GF-D8 (cell line): ENCODE measurements at places on chromosomes 1 and 21.
A peak's percentile ranks its signal among the peaks of the same experiment; 100 is the strongest.

- no peak for DNase-seq
Observed at GRCh38 chr1:230386637-230387262, 39.4 kb downstream of the PGBD5 start.

DNA sequence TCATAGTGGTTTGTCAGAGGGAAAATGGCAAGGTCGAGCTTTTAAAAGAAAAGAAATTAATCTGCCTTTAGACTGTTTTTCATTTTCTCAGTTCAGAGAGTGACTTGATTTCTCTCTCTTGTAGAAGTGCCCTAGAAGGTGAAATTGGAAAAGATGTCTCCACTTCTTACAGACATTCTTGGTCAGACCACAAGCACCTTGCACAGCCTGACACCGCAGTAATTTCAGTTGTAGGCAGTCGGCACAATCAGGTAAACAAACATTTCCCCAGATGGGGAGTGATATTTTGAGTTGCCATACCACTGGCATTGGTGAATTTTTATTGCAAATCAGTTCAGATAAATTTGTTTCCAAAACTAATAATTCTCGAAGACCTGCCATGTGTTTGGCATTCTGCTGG lies 86.8 kb downstream of the PHTF1 start:
- DNase-seq, result no peak

- DNase-seq, result no peak
Observed at GRCh38 chr1:10105484-10105883, 72.7 kb downstream of the UBE4B start.

GRCh38 chr1:199071080-199071479 lies 432.2 kb downstream of the PTPRC start:
- no peak for DNase-seq

DNA sequence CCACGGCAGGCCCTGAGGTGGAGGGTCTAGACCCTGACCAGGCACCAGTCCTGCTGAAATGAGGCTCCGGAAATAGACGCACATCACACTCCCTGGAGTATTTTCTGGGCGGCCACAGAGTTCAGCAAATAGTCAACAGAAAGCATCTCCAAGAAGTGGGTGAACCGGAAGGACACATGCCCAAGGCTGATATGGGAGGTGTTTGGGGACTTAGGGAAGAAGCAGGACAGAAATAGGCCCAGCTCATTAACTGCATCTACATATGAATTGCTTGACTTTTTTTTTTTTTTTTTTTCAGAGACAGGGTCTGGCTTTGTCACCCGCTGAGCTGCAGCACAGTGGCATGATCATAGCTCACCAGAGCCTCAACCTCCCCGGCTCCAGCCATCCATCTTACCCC lies 36.5 kb upstream of the GPR157 start:
- no peak for DNase-seq

GRCh38 chr1:20530306-20530705 lies 22.1 kb upstream of the FAM43B start:
- no peak for DNase-seq

DNA sequence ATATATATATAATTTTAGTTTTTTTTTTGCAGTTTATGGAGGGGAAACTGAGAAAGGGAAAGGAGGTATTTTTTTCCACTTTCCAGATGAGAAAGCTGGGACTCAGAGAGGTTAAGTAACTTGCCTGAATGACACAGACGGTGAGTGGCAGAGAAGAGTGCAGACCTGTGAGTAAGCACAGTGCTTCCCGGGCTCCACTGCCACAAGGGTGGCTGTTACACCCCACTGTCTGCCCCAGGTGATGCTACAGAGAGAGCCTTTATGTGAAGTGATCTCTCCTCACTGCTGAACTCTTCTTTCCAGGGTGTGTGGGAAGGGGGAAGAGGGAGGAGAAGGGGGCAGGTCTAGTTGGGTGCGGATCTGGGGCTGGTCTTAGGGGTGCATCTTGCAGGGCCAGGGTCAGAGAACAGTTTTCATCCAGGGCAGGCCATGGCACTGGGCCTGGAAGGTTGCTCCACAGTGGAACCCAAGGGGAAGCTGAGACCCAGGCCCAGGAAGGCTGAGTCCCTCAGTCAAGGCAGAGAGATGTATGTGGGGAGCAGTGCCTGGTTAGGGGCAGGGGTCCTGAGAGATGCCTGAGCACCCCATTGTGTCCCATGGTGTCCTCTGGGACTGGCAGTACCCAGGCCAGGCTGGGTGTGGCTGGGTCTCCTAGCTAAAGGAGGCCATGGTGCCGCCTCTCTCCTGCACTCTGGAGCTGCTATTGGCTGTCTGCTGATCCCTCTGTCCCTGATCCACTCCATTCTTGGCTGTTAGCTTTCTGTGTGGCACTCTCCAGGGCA lies 357.5 kb downstream of the PTPRU start:
- DNase-seq, result no peak

GRCh38 chr1:25180996-25181395 lies 51.3 kb downstream of the SYF2 start:
- no peak for DNase-seq

DNA sequence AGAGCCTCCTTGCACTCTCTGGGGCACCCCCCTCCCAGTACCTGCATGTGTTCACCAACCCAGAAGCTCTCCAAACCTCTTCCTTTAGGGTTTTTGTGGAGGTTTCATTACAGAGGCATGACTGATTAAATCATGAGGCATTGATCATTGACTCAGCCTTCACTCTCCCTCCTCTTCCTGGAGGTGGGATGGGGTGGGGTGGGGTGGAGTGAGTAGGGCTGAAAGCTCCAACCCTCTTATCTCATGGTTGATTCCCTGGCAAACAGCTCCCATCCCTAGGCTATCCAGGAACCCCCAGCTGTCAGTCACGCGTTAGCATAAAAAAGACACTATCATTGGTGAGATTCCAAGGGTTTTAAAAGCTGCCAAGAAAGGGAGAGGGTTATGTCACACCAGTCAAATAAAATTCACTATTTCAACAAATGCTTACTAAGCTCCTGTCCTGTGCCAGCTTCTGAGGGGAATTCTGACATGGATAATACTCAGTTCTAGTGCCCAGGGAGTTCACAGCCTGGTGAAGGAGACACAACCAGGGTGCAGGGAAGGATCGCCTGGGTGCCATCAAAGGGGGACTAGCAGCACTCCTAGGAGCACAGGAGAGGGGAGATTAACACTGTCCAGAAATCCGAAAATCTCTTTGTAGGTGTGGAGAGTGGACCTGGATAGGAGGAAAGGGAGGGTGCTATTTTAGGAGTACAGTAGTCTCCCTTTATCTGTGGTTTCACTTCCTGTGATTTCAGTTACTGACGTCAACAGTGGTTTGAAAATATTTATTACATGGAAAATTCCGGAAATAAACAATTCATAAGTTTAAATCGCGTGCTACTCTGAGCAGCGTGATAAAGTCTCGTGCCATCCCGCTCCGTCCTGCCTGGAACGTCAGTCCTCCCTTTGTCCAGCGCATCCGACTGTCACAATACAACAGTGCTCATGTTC lies 6.8 kb upstream of the IL24 start:
- DNase-seq, result no peak

GRCh38 chr1:157469752-157470675 lies 82.3 kb downstream of the FCRL5 start:
- no peak for DNase-seq

- no peak for DNase-seq
Observed at GRCh38 chr1:202685641-202686040, 24.6 kb downstream of the SYT2 start.

DNA sequence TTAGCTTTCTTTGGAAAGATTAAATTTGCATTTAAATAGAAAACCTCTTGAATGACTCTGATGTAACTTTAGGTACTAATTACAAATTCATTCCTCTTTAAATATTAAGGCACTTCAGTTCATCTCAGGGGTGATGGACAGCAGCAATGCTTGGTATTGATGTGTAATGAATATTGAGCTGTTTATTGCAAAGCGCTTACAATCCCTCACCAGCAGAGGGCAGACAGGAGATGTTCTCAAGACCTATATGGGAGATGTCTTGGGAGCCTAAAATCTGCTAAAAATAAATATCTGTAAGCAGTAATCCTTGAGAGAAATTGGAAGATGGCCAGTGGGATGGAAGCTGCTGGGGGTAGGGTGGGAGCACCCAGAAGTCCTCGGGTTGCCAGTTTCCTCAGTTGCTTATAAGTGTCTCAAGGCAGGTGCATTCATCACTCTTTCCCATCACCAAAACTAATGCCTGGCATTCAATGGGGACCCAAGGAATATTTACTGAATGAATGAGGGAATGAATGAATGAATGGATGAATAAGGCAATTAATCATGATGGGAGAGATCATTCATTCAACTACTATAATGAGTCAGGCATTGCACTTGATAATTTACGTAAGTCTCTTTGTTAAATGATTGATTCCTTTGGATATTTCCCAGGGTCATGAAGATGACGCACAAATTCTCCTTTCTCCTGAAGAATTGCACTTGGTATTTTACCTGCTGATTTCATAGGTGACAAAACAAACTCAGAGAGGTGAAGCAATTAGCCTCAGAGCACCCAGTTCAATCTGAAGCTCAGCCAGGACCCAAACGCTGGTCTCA lies 2.3 kb downstream of the KLHDC8A start:
- DNase-seq, result no peak

DNA sequence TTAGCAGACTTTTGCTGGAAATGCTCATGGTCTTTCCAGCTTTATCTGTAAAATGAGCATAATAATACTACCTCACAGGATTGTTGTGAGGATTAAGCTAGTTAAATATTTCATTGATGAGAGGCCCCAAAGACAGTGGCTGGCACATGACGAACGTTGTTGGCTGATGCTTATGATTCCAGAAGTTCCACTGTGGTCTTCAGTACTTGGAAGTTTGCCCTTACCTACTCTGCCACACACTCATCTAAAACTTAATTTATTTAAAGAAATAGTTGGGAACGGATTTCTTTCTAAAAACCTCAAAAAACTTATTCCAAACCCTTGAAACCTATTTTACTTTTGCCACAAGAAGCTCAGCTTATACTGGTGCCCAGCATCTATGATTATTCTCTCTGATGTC lies 170.7 kb downstream of the DHRS3 start:
- DNase-seq, result no peak

DNA sequence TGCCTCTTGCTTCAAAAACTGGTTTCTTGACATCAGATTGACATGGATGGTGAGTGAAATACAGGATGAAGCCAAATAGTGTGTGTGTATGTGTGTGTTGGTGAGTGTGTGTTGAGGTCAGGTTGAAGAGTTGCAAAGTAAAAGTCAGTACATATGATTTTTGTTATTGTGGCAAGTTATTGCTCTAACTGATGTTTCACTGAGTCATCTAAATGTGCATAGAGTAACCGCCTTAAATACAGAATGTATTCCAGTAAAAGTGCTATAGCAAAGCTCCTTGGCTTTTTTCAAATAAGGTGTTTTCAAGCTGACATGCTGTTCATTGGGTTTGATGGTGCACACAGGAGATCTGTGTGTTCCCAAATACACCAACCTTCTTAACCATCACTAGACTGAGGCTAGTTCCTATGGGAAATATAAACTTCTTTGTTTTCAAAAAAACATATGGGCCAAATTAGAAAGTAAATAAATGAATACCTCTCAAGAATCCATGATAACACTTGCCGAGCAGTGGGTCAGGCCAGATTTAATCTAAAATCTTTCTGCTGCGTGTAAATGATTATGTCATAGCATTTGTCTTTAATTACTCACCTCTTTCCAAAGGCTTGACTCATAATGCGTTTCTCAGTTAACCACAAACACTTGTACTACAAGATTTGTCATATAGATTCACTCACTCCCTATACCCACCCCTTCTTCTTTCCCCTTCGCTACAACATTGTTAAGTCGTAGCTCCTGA lies 151.1 kb downstream of the LYPLAL1 start:
- no peak for DNase-seq

DNA sequence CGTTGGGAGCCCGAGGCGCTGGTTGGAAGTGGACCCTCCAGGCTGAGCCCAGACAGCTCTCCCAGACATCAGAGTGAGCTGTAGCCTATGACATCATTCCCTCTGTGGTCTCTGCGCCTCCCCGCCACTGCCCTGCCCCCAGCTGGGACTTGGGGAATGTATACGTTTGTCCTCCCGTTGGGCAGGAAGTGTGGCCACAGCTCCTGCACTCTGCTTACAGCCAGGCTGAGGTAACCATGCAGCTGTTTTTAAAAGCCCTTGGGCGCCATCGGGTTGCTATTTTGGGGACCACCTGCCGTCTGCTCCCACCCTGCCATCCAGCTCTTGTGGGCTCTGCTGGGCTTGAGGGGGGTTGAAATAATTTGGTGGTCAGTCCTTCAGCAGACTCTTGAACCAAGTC lies 7.8 kb downstream of the VASH2 start:
- peak; percentile 48 for DNase-seq

GRCh38 chr1:207876131-207876530 lies 34.8 kb downstream of the CD34 start:
- no peak for DNase-seq

- DNase-seq, result no peak
Observed at GRCh38 chr1:59779949-59780348, 34.8 kb upstream of the HOOK1 start.

DNA sequence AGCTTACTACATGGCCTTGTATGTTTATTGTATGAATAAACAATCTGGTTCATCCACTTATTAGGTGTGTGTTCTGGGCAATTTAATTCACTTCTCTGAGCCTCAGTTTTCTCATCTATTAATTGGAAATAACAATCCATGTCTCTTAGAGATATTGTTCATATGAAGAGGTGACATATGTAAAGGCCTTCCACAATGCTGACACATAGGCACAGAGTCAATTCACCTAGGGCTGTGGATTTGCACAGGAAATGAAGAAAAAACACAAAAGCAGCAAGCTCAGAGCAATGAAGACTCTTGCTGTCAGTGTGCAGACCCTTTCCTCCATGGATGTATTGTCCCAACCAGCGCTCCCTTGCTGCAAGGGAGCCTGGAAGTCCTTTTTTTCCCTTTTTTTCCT lies 195.2 kb upstream of the CAMK1G start:
- no peak for DNase-seq

DNA sequence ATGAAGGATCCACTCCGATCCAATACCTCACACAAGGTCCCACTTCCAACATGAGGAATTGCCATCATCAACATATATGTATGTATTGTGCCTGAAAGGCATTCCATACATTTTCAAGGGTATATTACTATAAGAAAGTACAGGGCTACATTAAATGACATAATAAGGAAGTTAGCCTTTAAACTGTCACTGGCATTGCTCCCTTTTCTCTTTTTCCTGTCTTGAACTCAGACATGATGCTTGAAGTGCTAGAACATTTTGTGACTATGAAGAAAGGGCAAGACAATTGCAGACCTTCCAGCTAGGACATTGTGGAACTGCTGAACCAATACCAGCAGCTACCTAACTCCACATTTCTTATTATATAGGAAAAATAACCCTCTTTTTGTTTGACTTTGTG lies 2.9 kb upstream of the TSPAN2 start:
- no peak for DNase-seq

GRCh38 chr1:6860401-6860800 lies 75.1 kb downstream of the CAMTA1 start:
- no peak for DNase-seq

- DNase-seq, result no peak
Observed at GRCh38 chr1:227465256-227465655, 98.1 kb upstream of the ZNF678 start.

GRCh38 chr1:36402504-36402890 lies 4.8 kb upstream of the LSM10 start:
- no peak for DNase-seq
